Breast epithelium (tissue), 4 donors: ENCODE measurements at places on chromosomes 1 and 21. TPM values are rescaled to one million over a fixed set of nuclear protein-coding genes. Genes with fewer than 3 reads are reported as not detected.
A peak's percentile ranks its signal among the peaks of the same experiment; 100 is the strongest.

- H3K4me3 ChIP-seq = no peak overlapping the region
- DNase-seq = no peak
- H3K36me3 ChIP-seq = no peaks in the 10 kb centered on the region
- H3K27me3 ChIP-seq = no peaks in the 10 kb centered on the region
- H3K4me1 ChIP-seq = no peaks in the 10 kb centered on the region
Observed at GRCh38 chr1:216903382-216903740, 180.1 kb upstream of the ESRRG start.

DNA sequence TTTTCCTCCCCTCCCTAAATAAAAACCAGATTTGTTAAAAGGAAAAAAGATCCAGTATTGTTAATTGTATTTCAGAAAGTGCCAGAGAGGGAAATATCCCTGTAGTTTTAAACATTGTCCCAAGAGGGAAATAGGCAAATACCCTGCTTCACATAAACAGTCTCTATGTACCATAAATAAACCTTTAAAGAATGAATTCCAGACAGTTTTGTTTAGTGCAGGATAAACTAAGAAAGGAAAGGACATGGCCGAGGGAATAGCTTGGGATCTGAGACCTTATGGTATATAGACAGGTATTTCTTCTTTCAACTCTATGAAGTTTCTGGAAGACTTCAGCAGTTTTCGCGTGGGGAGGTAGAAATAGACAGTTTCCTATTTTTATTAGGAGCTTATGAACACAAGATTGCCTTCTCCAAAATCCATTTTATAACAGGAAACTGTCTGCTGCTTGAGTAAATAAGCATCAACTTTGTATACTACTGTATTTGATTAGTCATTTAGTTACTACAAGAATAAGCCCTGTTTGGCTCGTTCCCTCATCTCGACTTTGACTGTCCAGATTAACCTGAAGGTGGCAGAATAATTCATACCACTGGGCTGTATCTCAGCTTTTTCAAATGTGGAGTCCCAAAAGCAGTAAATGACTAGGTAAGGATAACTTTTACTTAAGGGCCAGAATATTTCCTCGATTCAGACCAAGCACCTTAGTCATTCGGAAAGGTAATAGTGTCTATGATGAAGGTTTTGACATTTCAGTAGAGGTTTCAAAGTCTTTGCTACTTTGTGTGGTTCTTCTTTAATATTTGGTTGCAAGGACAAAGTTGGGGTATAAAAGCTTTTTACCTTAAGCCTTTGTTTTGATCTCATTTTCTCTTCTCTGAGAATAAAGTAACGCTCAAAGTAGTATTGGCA, 177.5 kb downstream of the VPS13D start:
- H3K4me1 ChIP-seq = peaks cover 9% of the 10 kb centered on the region
- no peaks in the 10 kb centered on the region for H3K36me3 ChIP-seq
- peak overlapping the region; percentile 88 for H3K27ac ChIP-seq
- DNase-seq = no peak
- H3K4me3 ChIP-seq = no peak overlapping the region

- no peak overlapping the region for H3K27ac ChIP-seq
- peaks cover 13% of the 10 kb centered on the region for H3K4me1 ChIP-seq
- no peaks in the 10 kb centered on the region for H3K27me3 ChIP-seq
Observed at GRCh38 chr1:32960342-32960741, 4.3 kb downstream of the RNF19B start.

DNA sequence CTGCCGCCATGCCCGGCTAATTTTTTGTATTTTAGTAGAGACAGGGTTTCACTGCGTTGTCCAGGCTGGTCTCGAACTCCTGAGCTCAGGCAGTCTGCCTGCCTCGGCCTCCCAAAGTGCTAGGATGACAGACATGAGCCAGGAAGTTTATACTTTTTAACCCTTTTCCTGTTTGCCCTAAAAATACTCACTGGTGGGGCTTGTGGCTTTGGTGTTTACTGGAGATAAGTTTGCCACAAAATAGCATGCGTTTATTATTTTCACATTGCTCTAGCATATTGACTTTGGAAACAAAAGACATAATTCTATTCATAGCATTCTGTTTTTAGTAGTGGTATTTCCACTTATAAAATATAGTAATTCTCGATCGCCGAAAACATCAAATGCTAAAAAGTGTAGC, 19.8 kb upstream of the GTF2B start:
- no peaks in the 10 kb centered on the region for H3K36me3 ChIP-seq
- no peak for DNase-seq
- no peaks in the 10 kb centered on the region for H3K4me1 ChIP-seq

LCE2B gene
- total RNA-seq = not detected
